Stimulated activated CD8-positive, alpha-beta memory T cell treated with anti-CD3 and anti-CD28 coated beads, Interleukin-4, amount 100 ng/mL, for 1 hour (primary cell): ENCODE measurements at places on chromosomes 7 and 10.

- no peak for DNase-seq
Measured at GRCh38 chr10:97518301-97519043, 19.7 kb downstream of the UBTD1 start.

GRCh38 chr7:43211286-43211685 is 98.8 kb downstream of the HECW1 start:
- DNase-seq = no peak

- DNase-seq = no peak
Measured at GRCh38 chr7:158010961-158011693, 576.5 kb downstream of the PTPRN2 start.

GRCh38 chr10:80686734-80687475 is 149.2 kb downstream of the SH2D4B start:
- DNase-seq = no peak

DNA sequence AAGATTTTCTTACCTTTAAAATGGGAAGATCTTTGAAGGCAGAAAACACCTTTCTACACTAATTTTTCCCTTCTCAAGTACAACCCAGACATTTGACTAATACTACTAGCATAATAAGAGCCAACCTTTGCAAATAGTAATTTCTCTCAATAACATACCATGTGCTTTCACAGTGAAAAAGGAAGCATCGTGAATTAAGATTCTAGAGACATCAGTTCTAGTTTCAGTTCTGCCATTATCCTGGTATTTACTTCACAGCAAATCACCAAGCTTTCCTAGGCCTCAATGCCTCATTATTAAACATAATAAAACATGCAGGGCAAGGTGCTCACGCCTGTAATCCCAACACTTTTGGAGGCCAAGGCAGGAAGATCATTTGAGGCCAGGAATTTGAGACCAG is 24.9 kb downstream of the GSAP start:
- no peak for DNase-seq

GRCh38 chr7:74063223-74063641 is 20.4 kb upstream of the LIMK1 start:
- DNase-seq = no peak

DNA sequence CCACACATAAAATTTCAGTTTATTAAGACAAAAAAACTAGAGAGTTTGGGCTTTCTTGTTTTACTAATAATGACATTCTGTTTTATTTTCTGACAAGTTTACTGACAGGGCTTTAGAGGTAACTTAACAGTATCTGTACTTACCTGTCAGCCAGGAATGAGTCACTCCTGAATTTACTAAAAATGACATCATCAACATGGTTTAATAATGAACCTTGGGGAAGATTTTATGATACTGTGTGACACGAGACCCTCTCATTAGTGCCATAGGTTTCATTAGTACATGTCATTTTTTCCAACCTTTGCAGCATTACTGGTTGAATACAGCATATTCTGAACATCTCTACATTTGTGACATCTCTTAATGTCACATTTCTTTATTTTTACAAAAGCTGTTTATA is 131.1 kb downstream of the KCND2 start:
- DNase-seq = no peak

- DNase-seq = peak; percentile 42
Measured at GRCh38 chr7:2508327-2509215, 11.0 kb upstream of the LFNG start.

DNA sequence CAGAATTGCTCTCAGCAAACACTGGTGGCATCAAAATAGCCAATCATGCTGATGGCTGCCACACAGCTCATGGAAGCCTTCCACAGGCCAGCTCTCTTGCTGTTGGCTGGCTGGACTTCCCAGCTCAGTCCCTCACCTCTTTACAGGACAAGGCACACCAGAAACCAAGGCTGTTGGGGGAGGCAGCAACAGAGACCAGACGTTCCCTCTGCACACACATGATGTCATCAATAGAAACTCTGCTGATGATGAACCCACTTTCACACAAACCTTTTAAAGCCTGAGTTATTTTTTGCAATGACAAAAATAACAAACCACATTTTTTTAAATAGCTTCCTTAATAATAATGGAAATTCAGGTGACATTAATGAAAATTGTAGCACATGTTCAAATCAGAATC is 300.9 kb upstream of the C7orf33 start:
- no peak for DNase-seq

DNA sequence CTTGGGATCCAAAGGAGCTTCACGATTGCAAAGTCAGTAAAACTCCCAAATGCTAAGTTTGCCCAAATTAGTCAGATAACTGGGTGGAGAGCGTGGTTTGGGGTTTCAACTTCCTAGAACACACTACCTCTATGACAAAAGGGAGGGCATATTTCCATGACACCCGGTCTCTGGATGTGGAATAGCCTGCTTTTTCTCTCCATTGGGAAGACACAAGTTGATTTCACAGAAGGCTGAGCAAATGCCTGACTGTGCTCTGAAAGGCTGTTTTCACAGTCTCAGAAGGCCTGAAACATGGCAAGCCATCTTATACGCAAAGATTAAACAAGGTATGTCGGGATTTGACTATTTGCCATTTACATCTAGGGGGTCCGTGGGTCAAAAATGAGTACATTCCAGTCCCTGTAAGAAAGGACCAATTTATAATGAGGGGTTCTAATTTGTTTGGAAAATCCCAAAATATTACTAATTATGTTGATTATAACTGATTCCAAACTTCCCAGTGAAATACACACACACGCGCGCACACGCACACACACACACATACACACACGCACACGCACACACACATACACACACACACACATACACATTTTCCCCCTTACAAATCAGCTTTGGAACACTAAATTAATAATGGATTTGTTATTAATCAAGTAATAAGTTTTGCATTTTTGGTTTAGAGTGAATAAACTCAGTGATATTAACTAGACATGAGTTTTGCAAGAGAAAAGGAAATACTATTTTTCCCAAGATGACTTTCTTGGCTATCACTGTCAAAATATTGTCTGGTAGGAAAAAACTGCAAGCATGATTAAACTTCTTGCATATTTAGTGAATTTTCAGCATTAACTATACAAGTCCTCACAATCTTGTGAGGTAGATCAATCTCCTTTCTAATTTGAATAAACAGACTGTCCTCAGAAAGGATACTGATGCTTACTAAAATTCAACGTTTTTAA is 105.0 kb downstream of the PRTFDC1 start:
- DNase-seq = no peak

- DNase-seq = no peak
Measured at GRCh38 chr7:40758590-40758989, 623.8 kb downstream of the SUGCT start.

DNA sequence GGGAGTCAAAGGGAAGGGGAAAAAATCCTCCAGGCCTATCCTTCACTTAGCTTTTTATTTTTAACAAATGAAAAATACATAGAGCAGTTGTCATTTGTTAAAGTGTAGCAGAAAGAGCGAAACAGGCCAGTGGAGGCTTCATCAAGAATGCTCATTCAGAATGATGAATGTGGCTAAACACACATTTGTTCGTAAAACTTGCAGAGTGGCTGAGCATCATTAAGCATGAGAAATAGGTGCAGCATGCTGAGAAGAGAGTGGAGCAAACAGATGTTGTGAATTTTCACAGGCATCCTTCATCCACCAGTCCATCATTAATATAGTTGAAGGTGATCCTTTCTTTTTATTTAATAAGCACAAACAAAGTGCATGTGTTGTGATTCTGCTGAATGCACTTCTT is 407.6 kb downstream of the LRMDA start:
- no peak for DNase-seq

GRCh38 chr10:58638388-58638787 is 125.7 kb downstream of the BICC1 start:
- DNase-seq = no peak

- DNase-seq = no peak
Measured at GRCh38 chr7:20249920-20250319, 32.7 kb upstream of the MACC1 start.

DNA sequence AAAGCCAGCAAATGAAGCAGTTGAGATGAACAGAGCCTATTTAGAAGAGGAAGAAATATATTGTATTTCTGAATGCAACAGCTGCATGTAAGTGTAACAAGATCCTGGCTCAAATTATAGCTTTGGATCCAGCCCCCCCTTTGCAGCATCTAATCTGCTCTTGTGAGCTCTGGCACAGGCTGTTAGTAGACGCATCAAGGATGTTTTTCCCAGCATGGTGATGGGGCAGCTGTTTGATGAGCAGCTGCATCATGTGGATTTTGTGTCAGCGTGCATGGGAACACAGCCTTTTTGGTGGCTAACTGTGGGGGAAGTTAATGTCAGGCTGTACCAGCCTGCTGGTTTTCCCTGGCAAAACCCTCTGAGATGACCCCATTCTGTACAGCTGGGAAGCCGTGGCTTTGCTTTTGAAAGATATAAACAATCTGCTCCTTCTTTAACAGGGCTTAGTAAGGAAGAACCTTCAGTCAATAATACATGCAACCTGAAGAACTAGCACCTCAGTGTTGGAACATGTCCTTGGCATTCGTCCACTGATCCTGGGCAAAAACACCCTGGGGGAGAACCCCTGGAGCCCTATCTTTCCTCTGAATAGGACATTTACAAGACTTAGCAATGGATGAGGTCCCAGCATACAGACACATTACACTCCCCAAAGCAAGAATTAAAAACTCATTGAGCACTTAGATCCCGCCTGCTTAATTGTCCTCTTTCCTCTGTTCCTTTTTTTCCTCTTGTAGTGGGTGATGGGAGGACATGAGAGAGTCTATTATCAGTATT is 70.6 kb downstream of the NPS start:
- no peak for DNase-seq

GRCh38 chr7:91180746-91181145 is 83.5 kb upstream of the FZD1 start:
- DNase-seq = no peak

- DNase-seq = no peak
Measured at GRCh38 chr7:103097041-103097440, 22.1 kb downstream of the ARMC10 start.

GRCh38 chr7:125061776-125062397 is 132.3 kb upstream of the POT1 start:
- no peak for DNase-seq

DNA sequence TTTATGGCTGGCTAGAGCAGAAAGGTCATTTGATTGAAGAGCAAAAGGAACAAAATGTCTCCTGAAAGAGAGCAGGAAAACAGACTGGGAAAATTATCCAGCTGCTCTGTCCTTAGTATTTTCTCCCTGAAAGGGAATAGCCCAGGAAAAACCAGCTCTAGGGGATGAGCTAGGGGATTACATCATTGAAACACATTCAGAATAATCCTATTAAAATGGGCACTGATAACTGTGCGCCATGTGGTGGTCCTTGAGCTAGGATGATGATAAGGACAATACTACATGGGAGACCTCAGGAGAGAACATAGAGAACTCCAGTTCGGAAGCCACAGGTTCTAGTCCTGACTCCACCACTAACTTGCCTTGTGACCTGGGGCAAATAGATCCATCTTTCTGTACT is 873.8 kb downstream of the TYW1 start:
- DNase-seq = no peak
